ENCODE measurements at places on chromosomes 6 and 20. TPM values are rescaled to one million over a fixed set of nuclear protein-coding genes. Genes with fewer than 3 reads are reported as not detected.

DNA sequence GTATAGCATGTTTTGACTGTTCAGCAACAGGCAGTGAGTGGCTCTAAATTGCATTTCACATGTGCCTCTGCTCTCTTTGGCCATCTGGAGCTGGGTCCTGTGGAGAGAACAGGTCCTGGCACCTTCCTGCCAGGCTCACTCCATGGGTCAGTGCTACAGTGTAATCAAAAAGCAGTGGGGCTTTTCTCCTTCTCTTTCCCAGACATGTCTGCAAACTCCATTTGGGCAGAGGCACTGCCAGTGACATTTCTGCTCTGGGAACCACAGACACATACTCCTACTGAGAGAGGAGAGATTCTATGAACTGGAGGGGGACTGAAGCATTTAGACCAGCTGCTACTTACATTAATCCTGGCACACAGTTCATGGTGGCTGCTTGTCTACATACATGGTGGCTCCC is 68.3 kb upstream of the TRAF3IP2 start:
- ATAC-seq, result no peak

- ATAC-seq, result no peak
Observed at GRCh38 chr20:3667434-3668037, 4.3 kb upstream of the GFRA4 start.

The GGTLC1 gene
- not detected for total RNA-seq

- ATAC-seq, result no peak
Observed at GRCh38 chr20:47251154-47252020, 105.1 kb downstream of the ZMYND8 start.

DNA sequence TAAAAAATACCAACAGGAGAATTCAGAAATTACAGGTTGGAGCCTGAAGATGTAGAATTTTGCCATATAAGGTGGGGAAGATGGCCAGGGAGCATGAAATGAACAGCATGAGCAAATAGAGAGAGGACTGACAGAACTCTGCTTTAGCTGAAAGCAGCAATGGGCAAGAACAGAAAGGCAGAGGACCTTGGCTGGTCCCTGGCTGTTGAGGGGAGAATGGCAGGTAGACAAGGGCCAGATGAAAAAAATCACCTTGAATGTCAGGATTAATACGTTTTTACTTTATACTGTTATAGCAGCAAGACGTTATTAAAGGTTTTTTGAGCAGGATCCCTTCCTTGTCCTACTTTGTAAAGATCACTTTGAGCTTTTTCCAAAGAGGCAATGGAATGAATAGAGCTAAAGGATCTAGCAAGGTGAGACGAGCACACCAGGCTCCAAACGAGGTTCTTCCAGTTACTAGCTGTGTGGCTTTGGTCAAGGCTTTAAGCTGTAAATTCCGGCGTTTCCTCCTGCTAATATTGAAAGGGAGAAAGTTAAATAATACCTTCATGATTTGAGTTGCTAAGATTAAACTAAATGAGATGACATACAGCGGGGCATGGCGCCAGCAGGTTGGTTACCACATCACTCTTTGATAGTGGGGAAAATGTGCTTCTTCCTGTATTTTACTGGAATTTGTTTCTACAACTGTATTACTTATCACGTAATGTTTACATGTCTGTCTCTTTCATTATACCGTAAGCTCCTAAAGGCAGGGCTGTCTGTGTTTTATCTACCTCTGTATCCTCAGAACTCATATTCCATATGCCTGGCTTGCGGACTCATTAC is 776 bp downstream of the PPIL1 start:
- ATAC-seq, result peak; percentile 4

- no peak for ATAC-seq
Observed at GRCh38 chr6:53960311-53960710, 150.9 kb upstream of the MLIP start.

The TMEM170B gene
- total RNA-seq, result 0.20 TPM

GRCh38 chr6:111432511-111432910 is 50.5 kb downstream of the REV3L start:
- ATAC-seq, result no peak

DNA sequence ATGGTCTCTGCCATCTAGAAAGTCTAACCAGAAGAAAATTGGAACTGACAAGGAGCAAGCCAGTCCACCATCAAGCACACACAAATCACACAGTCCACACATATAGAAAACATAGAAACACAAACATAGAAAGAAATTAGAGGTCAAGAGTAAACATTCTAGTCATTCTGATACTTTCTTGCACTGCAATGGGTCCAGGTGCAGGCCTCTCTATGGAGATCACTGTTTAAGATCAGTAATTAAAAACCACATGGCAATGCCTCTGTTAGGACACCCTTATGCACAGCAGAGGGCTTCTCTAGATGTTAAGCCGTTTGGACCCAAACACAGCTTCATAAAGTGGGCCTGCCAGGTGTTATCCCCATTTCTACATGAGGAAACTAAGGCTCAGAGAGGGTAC is 42.8 kb upstream of the SLC22A23 start:
- ATAC-seq, result no peak

GRCh38 chr6:24353861-24354260 is 4.0 kb downstream of the DCDC2 start:
- no peak for ATAC-seq

DNA sequence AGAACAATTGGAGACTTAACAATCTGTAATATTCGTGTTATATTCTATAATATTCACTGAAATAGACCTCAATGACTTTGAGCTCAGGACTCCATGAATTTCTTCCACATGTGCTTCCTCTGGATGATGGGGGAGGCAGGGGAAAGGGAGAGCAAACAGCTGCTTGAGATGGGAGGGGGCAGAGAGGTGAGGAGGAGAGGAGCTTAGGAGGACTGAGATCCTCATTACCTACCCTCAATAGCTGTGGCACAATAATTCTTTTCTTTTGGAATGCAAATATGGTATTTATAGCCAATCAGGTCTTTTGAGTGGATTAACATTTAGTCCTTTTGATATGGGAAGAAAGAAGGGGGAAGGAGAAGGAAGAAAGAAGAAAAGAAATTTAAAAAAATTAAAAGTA is 64.1 kb upstream of the ZNF217 start:
- no peak for ATAC-seq

The SPATS1 gene
- not detected for total RNA-seq

DNA sequence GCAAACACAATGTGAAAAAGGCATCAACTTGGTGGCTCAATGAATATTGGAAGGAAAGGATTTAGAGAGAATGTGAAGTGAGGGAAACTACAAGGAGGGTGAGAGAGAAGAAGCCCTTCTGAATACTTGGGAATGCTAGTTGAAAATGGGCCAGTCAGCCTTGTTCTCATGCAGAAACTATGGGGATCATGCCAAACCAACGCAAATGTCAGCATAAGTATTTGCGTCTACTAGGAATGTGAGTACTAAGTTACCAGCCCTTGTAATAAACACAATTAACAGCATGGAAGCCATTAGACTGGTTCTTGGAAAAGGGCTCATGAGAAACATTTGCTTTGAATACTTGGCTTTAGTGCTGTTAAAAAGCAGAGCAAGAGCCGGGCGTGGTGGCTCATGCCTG is 54.9 kb upstream of the AIG1 start:
- no peak for ATAC-seq

The PDRG1 gene
- 12.2 TPM for total RNA-seq

- ATAC-seq, result no peak
Observed at GRCh38 chr6:16524380-16524707, 236.9 kb downstream of the ATXN1 start.

DNA sequence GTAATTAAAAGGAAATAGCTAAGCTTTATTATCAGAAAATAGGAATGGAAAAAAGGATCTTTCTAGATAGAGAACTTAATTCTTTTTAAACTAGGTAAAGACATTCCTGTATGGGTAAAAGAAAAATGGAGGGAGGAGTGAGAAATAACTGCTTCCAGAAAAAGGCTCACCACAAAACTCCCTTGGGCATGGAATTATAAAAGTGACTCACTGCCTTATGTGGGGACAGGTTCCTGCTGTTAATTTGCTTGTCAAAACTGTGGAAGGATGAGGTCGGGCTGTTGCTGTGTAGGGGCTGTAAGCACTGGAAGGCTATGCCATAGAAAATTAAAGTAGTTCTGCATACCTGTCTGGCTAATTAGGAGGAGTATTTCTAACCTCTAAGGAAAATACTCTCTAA is 158.7 kb downstream of the UBE3D start:
- peak; percentile 52 for ATAC-seq

DNA sequence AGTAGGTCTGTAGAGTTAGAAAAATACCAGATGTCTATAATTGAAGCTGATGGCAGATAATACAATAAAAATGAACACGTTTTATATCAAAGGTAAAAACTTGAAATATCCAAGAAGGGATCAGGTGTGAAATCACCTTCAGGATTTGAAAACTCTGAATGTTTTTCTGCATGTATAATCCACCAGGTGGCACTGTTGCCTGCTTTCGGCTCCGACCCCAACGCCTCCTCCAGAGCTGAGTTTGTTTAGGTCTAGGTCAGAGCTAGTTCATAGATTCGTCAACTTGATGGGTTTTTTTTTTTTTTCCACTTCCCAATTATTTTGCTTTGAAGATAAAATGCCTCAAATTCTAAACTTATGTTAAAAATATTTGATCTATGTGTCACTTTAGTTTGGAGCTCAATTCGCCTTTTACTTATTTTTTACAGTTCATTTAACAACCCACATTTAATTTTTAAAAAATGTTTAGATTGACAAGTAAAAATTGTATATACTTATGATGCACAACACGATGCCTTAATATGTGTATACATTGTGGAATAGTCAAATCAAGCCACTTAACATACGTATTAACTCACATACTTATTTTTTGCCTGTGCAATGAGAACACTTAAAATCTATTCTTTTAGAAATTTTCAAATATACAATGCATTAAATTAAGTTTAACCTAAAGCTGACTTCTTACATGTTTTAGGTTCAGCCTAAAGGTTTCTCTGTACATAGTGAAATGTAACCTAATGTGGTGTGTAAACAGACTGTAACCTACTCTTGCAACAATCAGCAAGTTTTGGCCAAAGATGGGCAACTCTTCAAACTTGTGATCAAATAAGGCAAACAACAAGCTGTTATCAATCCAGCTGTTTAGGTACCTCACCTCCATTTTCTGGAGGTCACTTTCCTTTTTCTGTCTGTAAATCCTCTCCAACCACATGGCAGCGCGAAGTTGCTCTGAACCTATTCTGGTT is 39.4 kb upstream of the ENPP4 start:
- peak; percentile 64 for ATAC-seq

- no peak for ATAC-seq
Observed at GRCh38 chr20:49659056-49659455, 54.6 kb downstream of the B4GALT5 start.

DNA sequence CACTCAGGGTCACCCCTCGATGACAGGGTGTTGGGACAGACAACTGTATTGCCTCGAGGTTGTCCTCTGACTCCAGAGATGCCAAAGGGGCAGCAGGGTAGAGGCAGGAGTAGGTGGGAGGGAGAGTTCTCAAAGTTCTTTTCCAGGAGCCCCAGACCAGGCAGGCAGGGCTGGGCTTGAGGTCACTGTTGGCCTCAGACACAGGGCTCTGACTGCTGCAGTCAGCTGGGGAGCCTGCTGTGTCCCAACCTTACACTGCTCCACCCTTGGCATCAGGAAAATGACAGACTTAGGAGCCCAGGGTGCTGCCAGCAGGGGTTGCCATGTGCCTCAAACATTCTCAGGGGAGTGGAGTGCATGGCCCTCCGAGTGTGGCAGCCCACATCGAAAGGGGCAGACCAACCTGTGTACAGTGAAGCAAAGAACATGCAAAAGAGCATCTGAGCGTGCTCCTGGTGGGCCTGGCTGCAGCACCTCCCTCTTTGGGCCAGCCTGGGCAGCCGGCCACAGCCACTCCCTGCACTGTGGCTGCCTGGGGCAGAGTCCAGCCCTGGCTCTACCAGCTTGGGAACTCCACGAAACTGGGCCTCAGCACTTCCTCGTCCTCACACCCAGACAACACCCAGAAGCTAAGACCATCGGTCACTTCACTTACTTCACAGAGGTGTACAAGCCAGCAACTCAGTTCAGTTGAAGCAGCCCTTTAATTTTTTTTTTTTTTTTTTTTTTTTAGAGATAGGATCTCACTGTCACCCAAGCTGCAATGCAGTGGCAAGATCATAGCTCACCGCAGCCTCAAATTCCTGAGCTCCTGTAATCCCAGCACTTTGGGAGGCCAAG is 24.0 kb downstream of the C6orf132 start:
- ATAC-seq, result peak; percentile 73

DNA sequence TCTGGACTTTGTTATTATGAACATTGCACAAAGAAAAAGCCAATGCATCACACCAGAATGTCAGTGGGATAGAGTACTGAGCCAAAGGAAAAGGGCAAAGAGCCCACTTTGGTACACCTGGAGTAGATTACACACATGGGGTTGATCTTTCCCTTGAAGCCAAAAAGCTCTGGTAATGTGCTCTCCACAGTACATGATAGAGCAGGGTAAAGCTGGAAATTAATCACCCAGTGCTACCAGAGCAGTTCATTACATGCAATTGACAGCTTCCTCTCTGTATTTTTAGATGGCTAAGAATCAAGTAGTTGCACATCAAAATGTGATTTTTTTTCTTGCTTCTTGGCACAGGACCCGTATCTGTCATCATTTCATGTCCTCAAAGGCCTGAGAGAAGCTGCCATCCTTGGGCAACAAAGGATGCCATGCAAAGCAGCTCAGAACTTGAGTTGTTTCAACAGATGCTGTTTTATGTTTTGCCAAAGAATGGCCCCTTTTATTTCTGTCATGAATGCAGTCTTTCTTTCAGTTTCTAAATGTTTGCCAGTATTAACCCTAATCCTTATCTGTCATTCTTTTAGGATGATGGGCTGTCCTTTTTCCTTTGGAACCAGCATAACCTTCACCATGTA is 88.1 kb downstream of the HDGFL1 start:
- ATAC-seq, result peak; percentile 59

DNA sequence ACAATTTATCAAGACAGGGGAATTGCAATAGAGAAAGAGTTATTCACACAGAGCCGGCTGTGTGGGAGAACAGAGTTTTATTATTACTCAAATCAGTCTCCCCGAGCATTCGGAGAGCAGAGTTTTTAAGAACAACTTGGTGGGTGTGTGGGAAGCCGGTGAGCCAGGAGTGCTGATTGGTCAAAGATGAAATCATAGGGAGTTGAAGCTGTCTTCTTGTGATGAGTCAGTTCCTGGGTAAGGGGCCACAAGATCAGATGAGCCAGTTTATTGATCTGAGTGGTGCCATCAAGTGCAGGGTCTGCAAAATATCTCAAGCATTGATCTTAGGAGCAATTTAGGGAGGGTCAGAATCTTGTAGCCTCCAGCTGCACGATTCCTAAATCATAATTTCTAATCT is 50.0 kb upstream of the ECI2 start:
- ATAC-seq, result no peak

The WDR46 gene
- total RNA-seq, result 31.5 TPM

GRCh38 chr6:30747902-30748769 is 3.8 kb upstream of the IER3 start:
- peak; percentile 26 for ATAC-seq

- ATAC-seq, result peak; percentile 85
Observed at GRCh38 chr6:106692112-106692818, 62.9 kb downstream of the QRSL1 start.

The LHFPL5 gene
- total RNA-seq, result not detected

GRCh38 chr20:15422966-15423365 is 1085.6 kb upstream of the FLRT3 start:
- no peak for ATAC-seq

- peak; percentile 98 for ATAC-seq
Observed at GRCh38 chr6:139154881-139155547, 20.1 kb downstream of the HECA start.

- ATAC-seq, result peak; percentile 69
Observed at GRCh38 chr6:137657351-137657911, 163.2 kb upstream of the OLIG3 start.

Data from esophagus mucosa (tissue), 1 donor.